NCI-H524 (cell line): ENCODE measurements at places on chromosomes 12 and 14.
A peak's percentile ranks its signal among the peaks of the same experiment; 100 is the strongest.

GRCh38 chr12:100555722-100556121 is 17.8 kb upstream of the GAS2L3 start:
- DNase-seq: no peak

- peak; percentile 11 for DNase-seq
Observed at GRCh38 chr14:40694023-40694422, 912.7 kb upstream of the LRFN5 start.

- DNase-seq: peak; percentile 86
Observed at GRCh38 chr14:74018586-74019407, at the start of the genes BBOF1 and ENTPD5. Gene BBOF1 (plus strand): TSS chr14:74019349. CDS start chr14:74019479, 130 bp downstream. Gene ENTPD5 (minus strand): TSS chr14:74019288. CDS start chr14:73988102, 31,186 bp downstream.

GRCh38 chr12:68686262-68686594 is 550 bp upstream of the NUP107 start:
- no peak for DNase-seq

DNA sequence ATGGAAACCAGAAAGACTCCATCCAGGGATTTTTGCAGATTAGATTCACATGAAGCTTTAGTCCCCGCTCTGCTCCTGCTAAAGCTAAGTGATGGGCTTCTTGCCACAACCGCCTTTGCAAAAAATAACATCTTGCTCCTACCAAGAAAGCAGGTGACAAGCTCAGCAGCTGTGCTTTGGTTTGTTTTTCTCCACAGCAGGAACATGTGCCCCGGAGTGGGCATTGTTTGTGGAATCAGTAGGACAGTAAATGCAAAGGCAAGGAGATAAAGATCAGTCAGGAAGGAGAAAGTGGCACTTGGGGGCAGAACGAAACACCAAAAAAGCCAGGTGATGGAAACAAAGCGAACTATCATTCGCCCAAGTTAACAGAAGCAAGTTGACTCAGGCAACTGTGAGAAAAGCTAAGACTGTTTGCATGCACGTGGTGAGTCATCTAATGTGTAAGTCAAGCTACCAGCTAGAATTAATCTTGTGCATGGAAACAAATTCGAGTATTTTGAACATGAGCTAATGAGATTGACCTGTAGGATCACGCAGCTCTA is 165.5 kb upstream of the PLXNC1 start:
- no peak for DNase-seq

DNA sequence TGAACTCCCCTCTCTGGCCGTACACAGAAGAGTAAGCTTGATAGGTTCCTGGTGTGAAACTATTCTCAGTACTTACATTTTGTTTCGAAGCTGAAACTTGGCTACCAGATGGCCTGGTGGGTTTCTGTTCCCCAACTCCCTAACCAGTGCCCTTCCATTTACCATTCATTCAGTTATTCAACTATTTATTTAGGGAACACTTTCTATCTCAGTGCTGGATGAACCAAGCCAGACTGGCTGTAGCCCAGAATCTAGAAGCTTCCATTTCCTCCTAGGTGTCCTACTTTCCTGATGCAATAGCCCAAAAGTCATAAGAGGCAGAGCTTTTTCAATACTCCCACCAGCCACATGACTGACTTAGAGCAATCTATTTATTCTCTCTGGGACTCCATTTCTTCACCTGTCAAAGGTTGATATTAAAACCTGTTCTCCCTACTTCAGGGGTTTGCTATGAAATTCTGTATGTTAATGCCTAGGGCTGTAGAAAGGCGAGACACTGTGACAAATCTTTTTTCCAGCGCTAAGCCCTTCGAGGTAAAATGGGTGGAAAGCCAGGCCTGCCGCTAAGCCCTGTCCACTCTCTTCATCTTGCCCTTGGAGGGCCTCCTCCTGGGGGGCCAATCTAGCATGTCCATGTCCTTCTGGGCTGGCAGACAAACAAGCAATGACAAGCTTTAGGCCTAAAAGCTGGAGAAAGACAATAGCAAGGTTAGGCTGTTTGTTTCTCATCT is 8.1 kb upstream of the IRF2BPL start:
- no peak for DNase-seq

- no peak for DNase-seq
Observed at GRCh38 chr12:110337912-110338710, 57.1 kb downstream of the ATP2A2 start.

GRCh38 chr12:2309647-2310046 is 256.9 kb downstream of the CACNA1C start:
- DNase-seq: no peak

- no peak for DNase-seq
Observed at GRCh38 chr12:75294797-75295196, 35.3 kb downstream of the CAPS2 start.

DNA sequence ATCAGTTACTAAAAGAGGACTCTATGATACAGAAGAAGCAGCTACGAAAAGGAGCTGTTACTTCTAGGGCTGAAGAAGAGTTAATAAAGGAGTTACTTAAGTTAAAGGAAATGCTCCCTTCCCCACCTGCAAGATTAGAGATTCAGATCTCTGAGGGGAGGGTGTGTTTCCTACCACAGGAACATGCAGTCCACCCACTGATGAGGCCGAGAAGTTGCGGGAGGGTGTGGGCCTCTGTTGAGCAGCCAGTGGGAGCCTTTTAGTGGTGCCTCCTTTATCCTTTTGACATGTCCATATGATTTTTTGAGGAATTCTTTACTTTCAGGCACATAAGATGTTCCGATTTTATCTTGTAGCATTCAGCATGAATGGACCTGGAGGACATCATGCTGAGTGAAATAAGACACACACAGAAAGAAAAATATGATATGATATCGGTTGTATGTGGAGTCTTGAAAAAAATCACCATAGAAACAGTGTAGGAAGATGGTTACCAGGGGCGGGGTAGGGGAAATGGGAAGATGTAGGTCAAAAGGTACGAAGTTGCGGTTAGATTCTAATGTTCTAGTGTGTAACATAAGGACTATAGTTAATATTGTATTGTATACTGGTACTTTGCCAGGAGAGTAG is 4.4 kb upstream of the M6PR start:
- no peak for DNase-seq

GRCh38 chr14:23076785-23077408 is 18.0 kb downstream of the ACIN1 start:
- no peak for DNase-seq

DNA sequence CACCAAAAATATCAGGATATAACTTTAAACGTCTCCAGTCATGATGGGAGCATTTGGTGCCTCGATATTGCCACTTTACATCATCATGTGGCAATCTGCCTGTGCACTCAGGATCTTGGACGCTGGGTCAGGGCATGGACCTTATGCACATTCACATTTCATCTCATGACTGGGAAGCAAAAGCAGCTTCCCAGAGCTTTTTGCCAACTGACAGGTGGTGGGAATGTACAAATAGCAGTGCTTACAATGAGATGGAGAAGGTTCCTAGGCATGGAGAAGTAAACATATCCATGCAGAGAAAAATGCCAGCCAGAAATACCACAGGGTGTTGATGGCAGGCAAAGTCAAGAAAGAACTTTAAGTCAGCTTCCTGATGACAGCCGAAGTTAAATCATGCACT is 30.3 kb downstream of the EFCAB11 start:
- DNase-seq: no peak

DNA sequence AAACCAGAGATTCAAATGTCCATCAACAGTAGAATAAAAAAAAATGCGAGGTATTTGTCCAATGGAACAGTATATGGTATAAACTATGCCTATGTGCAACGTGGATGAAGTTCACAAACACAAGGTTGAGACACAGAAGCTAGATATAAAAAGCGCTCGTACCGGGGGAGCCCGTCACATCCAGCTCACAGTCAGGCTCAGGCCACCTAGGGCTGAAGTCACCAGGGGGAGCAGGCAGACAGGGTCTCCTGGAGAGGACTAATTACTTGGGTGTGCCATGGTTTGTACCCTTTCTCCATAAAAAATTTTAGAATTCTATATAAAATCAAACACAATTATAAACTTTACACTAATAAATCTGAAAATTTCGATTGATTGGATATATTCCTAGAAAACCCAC is 13.6 kb downstream of the AHNAK2 start:
- DNase-seq: no peak

DNA sequence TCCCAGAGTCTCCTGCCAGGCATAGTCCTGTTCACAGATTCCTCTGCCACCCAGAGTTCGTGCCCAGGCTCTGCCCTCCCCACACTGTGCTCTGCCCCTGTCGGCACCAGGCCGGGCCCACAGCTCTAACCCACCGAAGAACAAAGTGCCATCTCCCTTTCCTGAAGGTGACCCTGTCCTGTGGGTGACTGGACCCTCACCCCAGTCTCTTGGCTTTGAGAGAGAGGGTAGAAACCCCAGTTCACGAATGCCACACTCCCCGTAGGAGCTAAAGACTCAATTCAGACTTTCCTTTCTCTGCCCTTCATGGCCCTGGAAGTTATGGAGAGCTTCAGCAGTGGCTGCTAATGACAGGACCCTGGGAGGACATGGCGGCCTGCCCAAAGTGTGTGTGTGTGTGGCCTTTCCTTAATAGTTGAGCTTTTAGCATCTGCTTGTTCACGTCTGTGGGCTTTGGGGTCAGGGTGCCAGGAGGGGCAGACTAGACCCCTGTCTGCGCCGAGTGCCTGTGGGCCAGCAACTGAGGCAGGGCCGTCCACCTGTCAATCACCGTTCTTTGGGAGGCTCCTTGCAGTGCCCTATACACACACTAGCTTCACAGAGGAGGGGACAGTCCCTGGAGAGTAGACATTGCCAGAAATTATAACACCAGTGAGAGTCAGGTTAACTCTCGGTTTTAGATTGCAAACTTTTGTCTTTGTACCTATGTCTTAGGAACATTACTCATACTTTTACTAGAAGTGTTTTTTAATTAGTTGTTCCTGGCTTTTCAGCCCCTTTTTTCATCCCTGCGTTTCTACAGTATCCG is 84.6 kb upstream of the DYNC1H1 start:
- DNase-seq: no peak

DNA sequence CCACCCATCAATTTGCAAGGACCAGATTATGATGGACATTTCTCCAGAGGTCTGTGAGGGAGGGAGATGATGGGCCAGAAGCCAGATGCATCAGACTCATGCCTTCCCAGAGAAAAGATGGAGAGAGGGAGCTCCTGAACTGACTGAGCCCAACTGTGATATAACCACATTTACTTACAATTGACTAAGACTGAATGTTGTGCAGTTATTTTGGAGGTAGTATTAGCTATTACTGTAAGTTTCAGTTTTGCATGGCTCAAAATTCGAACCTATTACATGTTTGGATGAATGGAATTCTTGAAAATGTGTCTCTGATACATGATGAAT is 211.1 kb upstream of the SFSWAP start:
- DNase-seq: no peak

- DNase-seq: no peak
Observed at GRCh38 chr14:51666826-51667225, 15.1 kb downstream of the FRMD6 start.
